ENCODE measurements at places on chromosomes 5 and 9. TPM values are rescaled to one million over a fixed set of nuclear protein-coding genes. Genes with fewer than 3 reads are reported as not detected.

IL5 gene
- not detected for total RNA-seq

NR4A3 gene
- total RNA-seq: 1.7 TPM

LHX3 gene
- total RNA-seq: 0.10 TPM

INSL6 gene
- total RNA-seq: not detected

GDA gene
- total RNA-seq: 1.2 TPM

TNFSF8 gene
- not detected for total RNA-seq

C5orf58 gene
- not detected for total RNA-seq

BAAT gene
- total RNA-seq: 0.32 TPM

PCDHA12 gene
- total RNA-seq: 3.2 TPM

ECM2 gene
- total RNA-seq: 0.17 TPM

SVEP1 gene
- 1.6 TPM for total RNA-seq

EXOC3 gene
- total RNA-seq: 33.7 TPM

AGXT2 gene
- total RNA-seq: not detected

OR2Y1 gene
- not detected for total RNA-seq

RORB gene
- not detected for total RNA-seq

TPPP gene
- total RNA-seq: 7.4 TPM

All from A549 treated with Hydrocortisone at 1 μM for 4 hours (cell line).